ENCODE measurements at places on chromosomes 6 and 20. TPM values are rescaled to one million over a fixed set of nuclear protein-coding genes. Genes with fewer than 3 reads are reported as not detected.

The QRSL1 gene
- 14.3 TPM for total RNA-seq

The CST2 gene
- total RNA-seq, result not detected

The RNASET2 gene
- 12.8 TPM for total RNA-seq

The HSPA1A gene
- total RNA-seq, result 275 TPM

The HRH3 gene
- not detected for total RNA-seq

The ZSCAN16 gene
- 1.4 TPM for total RNA-seq

The RAB32 gene
- 2.6 TPM for total RNA-seq

The C6orf58 gene
- not detected for total RNA-seq

The BNIP5 gene
- not detected for total RNA-seq
